CD4-positive, alpha-beta T cell treated with Interleukin-15 for 1 hour (primary cell): ENCODE measurements at places on chromosomes 3 and 15.
A peak's percentile ranks its signal among the peaks of the same experiment; 100 is the strongest.

- DNase-seq: no peak
These were observed 71.7 kb upstream of the ARL6 start for GRCh38 chr3:97692831-97693230.

DNA sequence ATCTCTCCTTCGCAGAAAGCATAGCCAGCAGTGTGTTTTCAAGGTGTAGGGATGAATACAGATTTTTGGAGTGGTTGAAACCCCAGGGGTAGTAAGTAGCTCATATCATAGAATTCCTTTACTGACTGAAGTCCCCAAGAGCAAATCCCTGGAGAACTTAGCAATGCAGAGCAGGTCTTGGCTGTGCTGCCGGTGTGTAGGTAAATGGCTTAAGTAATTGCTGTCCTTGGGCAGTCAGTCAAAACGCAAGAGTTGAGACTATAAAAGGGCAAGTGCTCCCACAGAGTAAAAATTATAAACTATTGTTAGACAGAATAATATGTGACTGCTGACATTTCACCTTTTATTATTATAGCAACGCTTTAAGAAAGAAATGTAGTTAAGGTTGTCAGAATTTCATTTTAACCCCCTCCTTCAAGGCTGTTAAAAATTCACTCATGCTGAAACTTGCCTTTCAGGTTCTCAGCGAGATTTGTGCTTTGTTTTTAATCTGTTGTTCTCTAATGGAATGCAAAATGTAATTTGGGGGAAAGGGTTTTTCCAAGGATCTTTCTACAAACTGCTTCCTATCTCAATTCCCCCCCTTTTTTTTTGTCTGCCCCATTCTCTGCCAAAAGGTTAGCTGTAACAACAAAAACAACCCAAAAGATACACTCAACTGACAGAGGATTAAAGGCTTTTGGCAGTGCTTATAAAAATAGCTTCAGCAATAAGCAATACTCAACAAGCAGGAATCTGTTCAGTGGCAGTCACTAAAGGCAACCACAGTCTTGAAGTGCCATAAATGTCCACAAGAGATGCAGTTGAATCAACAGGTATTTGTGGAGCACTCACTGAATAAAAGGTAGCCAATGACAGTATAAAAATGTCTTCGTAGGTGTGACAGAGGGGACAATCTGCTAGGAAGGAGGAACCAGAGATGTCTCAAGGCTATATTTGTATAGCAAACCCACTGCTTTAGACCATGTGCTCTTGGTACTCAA is 105.3 kb downstream of the THRB start:
- DNase-seq: no peak

DNA sequence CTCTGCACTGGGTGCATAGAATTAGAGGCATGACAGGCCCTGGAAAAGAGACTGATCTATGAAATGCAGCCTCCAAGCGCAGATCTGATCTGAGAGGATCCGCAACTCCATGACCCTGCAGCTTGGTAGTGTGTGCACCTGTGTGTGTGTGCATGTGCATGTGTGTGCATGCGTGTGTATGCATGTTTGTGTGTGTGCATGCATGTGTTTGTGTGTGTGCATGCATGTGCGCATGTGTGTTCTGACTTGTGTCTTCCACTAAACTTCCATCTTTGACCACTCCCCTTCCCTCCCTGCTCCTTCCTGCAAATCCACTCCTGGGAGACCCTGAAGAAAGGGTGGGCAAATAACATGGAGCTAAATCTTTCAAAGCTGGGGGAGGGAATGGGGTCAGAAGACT is 256.9 kb downstream of the PLCL2 start:
- no peak for DNase-seq

DNA sequence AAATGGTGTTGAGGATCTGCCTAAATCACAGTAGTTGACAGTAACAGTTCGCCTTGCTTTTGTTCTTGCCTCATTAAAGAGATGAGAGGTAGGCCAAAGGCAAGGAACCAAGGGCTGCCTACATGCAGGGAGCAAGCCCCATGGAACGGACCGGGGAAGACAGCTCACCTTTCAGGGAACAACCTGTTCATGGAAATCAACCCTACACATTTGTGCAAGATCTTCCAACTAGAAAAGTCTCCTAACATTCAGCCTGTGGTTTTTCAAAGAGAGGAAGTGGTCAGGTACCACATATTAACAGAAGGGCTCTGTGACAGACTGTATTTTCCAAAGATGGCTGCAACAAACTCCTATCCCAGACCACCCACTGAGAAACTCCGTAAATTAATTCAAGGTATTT is 1031.8 kb upstream of the NR2F2 start:
- DNase-seq: no peak

GRCh38 chr3:188060840-188061544 is 93.0 kb upstream of the LPP start:
- DNase-seq: peak; percentile 52

- no peak for DNase-seq
These were observed 397.4 kb upstream of the AZI2 start for GRCh38 chr3:28745916-28746617.

GRCh38 chr3:45704301-45704943 is 15.2 kb downstream of the SACM1L start:
- no peak for DNase-seq

GRCh38 chr15:78830514-78831228 is 19.4 kb upstream of the ADAMTS7 start:
- DNase-seq: no peak

DNA sequence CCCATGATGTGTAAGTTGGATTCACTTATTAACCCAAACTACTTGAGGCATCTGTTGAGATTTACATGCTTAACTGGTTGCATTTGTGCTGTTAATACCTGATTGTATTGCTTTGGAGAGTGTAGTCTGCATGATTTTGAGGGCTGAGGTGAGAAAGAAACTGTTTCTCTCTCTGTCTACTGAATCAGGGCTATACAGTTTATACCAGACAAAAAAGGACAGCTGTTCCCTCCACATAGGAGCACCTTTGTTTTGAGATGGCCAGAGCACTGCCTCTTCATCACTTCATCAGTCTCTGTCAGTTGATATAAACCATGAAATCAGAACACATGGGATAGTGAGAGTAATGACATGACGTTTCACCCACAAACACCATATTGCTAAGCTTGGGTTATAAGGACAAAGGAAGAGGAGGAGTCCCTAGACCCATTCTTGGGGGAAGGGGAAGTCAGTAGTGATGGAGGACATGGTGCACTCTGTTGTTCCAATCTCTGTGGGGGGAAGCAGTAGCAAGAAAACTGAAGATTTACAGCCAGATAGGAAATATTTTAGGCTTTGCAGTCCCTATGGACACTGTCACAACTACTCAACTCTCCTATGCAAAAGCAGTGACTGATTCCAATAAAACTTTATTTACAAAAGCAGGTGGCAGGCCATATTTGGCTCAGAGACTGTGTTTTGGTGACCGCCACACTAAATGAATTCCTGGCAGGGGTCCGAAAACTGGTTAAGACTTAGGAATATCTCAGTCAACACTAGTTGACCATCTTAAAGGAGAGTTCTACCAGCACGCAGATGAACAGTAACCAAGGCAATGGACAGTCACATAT is 123.9 kb upstream of the NR2E3 start:
- no peak for DNase-seq

DNA sequence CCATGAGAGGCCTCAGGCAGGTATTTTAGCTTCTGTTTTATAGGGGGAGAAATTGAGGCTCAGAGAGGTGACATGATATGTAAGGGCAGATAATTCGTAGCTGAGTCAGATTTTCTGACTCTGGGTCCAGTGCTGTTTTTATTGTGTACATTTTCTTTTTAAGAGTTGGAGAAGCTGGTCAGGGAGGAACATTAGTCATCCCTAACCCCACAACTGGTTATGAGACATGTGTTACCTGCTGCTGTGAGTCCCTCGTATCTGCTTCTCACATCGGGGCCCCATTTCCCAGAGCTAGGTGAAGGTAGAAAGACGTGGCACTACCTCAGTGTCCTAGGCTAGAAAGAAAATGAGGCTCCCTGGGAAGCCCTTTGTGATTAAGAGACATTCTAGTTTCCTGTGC is 28.6 kb downstream of the GALNT15 start:
- no peak for DNase-seq

DNA sequence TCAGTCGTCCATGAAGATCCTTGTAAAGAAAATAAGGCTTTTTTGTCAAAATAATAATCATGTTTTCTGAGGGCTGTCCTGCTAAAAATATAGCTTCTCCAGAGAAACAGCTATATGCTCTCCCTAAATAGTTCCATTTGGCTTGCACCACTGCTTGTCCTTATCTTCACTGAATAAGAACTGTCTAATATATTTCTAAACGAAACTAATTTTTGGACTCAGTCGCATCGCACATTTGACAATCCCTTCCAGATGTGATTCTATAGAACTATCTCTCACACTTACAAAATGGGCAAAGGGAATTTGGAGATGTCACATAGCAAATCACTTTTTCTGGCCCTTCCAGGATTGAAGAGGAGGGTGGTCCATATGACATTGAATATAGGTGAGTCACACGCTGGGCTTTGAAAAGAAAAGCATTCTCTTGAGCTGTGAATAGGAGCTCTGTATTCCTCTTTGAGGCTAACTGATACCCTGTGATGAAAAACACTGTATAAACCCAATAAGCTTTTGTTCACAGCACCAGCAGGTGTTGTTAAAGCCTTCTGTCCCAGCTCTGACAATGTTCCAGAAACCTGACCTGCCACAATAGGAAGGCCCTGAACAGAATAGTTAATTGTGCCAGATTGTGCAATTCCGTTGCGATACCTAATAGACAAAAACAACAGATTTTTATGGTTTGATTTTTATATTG is 1144.2 kb downstream of the ROBO2 start:
- DNase-seq: no peak

DNA sequence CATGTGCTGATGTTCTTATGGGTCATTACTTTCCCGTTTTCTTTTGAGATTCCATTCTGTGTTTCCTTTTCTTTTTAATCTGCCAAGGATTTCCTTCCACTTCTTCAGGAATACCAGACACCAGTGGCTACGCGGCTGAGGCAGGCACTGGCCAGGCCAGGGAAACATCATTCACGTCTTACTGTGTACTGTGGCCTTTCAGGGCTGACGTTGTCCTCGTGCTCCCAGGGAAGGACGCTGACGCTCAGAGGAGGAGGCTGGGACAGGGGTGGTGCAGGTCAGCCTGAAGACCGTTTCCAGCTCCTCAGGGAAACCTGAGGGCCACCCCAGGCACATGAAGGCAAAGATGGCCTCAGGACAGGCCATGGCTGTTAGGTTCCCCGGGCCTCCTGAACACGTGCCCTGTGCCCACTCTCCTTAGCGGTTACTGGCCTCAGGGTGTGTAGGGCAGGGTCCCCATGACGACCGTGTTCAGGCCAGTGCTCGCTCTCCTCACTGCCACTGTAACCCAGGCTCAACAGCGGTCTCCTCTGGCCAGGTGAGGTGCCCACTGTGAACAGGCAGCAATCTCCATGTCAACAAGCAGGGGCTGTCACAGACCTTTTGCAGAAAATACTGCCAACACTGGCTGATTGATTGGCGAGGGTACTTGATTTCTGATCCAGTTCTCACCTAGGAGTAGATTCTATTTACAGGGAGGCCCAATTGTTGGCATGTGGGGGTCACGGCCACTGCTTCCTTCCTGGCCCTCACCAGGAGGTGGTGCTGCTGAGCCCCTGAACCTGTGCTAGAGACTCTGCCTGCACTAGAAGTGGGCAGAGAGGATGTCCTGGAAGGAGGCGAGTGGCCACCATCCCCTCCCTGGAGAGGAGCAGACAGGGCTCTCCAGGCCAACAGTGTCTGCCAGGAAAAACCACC is 169.5 kb downstream of the ATP10A start:
- no peak for DNase-seq

- DNase-seq: no peak
These were observed 184.0 kb downstream of the IGSF11 start for GRCh38 chr3:118850687-118851086.

GRCh38 chr15:89790661-89791060 is 14.5 kb downstream of the MESP2 start:
- no peak for DNase-seq

DNA sequence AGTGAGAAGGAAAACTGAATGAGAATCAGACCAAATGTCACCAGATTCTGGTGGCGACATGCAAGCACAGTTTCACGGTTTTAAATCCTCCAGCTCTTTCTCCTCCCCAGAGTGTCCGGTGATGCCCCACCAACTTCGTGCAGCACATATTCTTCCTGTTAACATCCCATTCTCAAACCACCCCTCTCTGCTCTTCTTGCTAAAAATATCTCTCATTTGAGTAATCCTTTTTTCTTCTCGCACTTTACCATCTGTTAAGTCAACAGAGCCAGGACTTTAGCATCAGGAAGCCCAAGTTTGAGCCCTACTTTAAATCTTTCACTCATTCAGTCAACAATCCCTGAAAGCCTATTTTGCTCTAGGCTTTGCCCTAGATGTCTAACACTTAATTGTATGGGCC is 68.2 kb upstream of the VGLL4 start:
- no peak for DNase-seq

DNA sequence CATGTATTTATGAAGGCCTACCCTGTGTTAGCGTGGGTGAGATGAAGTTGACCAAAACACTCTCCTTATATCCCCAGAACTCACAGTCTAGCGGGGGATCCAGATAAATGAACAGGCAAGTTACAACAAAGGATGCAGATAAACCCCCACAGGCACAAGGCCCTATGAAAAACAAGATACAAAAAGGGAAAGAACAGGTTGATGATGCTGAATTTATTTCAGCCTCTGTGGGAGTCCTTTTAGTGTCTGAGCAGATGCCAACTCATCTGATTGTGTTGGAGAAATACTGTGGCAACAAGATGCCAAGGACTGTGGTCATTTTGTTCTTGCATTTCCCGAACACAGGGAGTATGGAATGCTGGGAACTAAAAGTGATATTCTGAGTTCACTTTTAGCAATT is 300.0 kb downstream of the CHST2 start:
- no peak for DNase-seq

DNA sequence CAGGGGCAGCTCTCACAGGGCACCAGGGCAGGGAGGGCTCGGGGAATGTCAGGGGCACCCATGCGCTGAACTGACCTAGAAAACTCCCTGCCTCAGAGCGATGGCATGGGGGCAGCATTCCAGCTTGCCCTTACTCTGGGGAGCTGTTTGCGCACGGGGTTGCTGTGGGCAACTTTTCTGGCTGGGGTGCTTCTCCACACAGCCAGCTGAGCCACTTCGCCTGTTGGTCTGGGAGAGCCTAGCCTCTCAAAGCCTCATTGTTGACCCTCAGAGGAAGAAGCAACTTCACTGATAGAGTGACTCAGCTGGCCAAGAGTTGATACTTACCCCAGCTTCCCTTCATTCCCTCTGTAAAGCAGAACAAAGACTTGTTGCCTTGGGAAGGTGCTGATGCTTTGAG is 42.6 kb upstream of the MRPS22 start:
- no peak for DNase-seq

GRCh38 chr3:16912400-16913263 is 27.9 kb downstream of the PLCL2 start:
- DNase-seq: no peak

- no peak for DNase-seq
These were observed 55.2 kb downstream of the CCDC66 start for GRCh38 chr3:56612146-56612545.

DNA sequence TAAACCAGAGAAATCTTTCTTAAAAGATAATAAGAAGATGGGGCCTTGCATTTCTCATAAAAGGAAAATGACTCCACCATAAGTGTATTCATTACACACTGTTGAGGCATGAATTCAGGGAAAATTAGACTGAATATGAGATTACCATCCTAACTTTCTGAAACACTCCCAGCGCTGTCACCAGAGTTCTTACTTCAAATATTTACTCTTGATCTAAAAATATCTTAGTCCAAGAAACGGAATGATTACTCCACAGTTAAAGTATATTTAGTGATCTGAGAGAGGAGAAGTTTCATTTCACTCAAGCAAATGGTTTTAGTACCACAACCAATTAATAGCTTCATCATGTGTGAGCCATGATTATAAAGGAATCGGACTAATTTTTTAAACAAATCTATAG is 300.3 kb downstream of the ZBTB20 start:
- DNase-seq: no peak

- no peak for DNase-seq
These were observed 589.3 kb upstream of the KCNMB2 start for GRCh38 chr3:177946936-177947335.
